ENCODE measurements at places on chromosomes 6 and 20.

DNA sequence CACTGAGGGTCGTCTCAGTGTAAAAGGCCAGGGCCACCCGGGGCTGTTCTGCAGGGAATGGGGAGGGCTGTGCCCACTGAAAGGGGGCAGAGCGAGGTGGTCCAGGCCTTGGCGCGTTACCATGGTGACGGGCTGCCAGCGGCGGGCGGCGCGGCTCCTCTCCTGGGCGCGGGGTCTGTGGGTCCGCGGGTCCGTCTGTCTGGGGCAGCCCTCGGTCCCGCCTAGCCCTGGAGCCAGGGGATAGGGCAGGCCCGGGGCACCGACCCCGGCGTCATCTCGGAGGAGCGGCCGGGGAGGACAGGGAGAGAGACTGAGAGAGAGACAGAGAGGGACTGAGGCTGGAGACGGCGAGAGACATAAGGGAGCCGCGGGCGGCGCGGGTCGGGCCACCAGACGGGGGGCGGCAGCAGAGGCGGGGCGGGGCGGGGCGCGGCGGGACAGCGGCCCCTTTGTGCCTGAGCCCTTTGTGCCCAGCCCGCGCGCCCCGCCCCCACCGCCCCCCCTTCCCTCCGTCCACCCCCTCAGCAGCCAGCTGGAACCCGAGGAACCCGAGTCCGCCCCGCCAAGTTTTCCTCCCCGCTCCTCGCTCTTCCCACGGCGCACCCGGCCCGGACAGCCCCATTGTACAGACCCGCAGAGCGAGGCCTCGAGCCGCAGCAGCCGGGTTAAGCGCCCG is at the start of gene KIAA1755:
KIAA1755 (minus strand) TSS at position 358 of the 676 bp plus-strand sequence; CDS start at position 123, 235 bp downstream.
- DNase-seq: no peak

- no peak for DNase-seq
Measured at GRCh38 chr6:49855221-49855620, 11.1 kb downstream of the CRISP1 start.

GRCh38 chr6:138103871-138104270 is 3.3 kb downstream of the PERP start:
- DNase-seq: no peak

- no peak for DNase-seq
Measured at GRCh38 chr20:32327087-32327681, 30.9 kb upstream of the ASXL1 start.

DNA sequence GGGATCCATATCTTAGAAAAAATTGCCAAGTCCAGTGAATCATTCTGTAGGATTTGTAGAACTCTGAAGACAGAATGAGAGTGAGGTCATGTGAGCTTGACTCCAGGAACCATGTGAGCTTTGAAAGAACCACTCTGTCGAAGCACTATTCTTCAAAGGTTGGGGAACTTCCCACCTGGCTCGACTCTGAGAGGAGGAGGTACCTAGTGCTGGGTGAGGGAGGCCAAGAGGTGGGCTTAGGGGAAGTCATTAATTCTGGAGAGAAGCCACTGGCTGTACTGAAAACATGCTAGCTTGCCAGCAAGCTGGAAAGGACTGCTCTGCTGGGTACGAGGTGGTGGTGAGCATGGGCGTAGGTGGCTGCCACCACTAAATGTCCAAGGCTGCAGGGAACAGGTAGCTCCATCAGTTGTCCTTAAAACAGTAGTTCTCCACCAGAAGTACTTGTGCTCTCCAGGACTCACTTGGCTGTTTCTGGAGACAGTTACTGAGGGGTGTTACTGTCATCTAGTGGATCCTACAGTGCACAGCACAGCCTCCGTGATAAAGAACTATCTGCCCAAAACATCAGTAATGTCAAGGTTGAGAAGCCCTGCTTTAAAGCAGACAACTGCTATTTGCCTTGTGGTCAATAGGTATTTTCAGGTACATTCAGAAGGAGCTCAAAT is 34.7 kb upstream of the SYNJ2 start:
- DNase-seq: no peak

DNA sequence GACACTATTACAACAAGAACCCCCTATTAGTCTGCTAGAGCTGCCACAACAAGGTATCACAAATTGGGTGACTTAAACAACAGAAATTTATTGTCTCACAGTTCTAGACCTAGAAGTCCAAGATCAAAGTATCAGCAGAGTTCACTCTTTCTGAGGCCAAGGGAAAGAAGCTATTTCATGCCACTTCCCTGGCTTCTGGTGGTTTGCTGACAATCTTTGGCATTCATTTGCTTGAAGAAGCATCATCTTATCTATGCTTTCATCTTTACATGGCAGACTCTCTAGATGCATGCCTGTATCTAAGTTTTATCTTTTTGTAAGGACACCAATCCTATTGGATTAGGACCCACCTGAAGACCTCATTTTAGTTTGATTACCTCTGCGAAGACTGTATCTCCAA is 296.8 kb upstream of the MARCKS start:
- no peak for DNase-seq
